PC-3 (cell line): ENCODE measurements at places on chromosomes 13 and 19. TPM values are rescaled to one million over a fixed set of nuclear protein-coding genes. Genes with fewer than 3 reads are reported as not detected.

PRODH2 gene
- total RNA-seq, result not detected in 2 replicates

FPR3 gene
- total RNA-seq, result 0.17 and 0.26 TPM in 2 replicates

DNA sequence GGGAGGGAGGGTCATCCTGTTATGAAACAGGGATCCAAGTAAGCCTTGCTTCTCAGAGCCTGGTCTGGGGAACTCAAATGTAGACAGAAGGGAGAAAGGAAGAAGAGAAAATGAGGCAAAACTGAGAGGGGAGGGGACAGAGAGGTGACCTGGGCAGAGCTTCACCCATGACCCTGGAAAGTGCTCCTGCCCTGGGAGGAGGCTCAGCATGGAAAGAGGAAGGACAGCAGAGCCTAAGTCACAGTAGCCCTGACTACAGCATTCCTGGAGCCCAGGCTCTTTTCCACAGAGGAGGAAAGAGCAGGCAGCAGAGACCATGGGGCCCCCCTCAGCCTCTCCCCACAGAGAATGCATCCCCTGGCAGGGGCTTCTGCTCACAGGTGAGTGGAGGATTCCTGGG is at the start of gene CEACAM3:
TSS of gene CEACAM3 (plus strand) at position 226 of the 400 bp plus-strand sequence. CDS start at position 317, 91 bp downstream.
- no peak for DNase-seq

- no peak for DNase-seq
These were observed 599 bp downstream of the IZUMO1 start for GRCh38 chr19:48746110-48746509.

GRCh38 chr13:32022311-32022710 is 9.3 kb upstream of the FRY start:
- DNase-seq, result no peak

DNA sequence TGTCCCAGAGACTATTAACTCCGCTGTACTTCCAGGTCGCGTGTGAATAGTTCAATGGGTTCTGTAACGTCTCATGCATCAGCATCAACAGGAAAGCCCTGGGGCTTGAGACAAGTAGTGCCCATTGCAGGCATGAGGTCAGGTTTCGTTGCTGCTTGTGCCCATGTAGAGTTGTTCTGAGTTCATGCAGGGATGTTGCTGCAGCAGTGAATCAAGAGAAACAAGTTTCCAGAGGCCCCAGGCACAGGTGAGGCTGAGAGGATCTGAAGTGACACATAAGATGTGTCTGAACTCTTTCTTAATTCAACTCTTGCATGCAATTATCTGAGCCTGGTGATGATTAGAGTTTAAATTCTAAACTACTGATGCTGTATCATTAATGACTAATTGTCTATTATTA is 8.6 kb upstream of the ZNF283 start:
- no peak for DNase-seq

GRCh38 chr19:42542791-42543190 is 14.5 kb upstream of the CEACAM1 start:
- no peak for DNase-seq
